ENCODE measurements at places on chromosomes 13 and 19. TPM values are rescaled to one million over a fixed set of nuclear protein-coding genes. Genes with fewer than 3 reads are reported as not detected.

Gene CKM
- total RNA-seq, result not detected

- DNase-seq, result no peak
Observed at GRCh38 chr19:32176591-32176990, 168.8 kb upstream of the ZNF507 start.

Gene LCP1
- total RNA-seq, result 758 TPM

- DNase-seq, result no peak
Observed at GRCh38 chr19:46484656-46485055, 11.0 kb downstream of the PNMA8B start.

GRCh38 chr19:38120471-38121025 is 103.5 kb downstream of the DPF1 start:
- no peak for DNase-seq

Gene GPATCH1
- 13.5 TPM for total RNA-seq

Gene CCNA1
- 1.5 TPM for total RNA-seq

- no peak for DNase-seq
Observed at GRCh38 chr19:53432088-53432661, 391 bp downstream of the ZNF761 start.

Gene SIGLEC11
- not detected for total RNA-seq

Data from activated T-helper 1 cell treated with anti-CD3 and anti-CD28 coated beads, Interleukin-12 subunit alpha, Interleukin-12 subunit beta, Interleukin-2, Interleukin-4 antibody, amounts not matched to agents 30 ng/mL and 10 ng/mL and 1 ng/mL, durations not matched to agents 14 hours and 24 hours and 36 hours (primary cell).